ENCODE measurements at places on chromosomes 13 and 19.
A peak's percentile ranks its signal among the peaks of the same experiment; 100 is the strongest.

- no peak for DNase-seq
Measured at GRCh38 chr19:472005-472858, 11.4 kb upstream of the SHC2 start.

DNA sequence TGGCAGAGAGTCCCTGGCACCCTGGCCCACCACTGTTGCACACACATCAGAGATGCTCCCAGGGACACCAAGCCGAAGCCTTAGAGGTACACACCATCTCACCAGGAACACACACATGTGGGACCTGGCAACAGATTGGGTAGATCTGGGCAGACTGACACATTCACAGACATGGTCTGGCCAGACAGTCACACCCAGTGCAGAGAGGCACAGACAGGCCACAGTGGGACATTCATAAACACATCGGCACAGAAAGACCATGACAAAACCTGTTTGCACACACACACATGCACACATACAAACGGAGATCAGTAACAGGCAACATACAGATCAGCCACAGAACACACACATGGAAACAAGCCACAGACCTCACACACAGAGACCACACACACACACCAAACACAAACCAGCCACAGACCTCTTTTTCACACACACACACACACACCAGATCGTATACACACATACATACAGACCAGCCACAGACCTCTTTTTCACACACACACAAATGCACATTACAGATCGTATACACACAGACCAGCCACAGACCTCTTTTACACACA, 6.3 kb upstream of the JUNB start:
- peak; percentile 34 for DNase-seq

DNA sequence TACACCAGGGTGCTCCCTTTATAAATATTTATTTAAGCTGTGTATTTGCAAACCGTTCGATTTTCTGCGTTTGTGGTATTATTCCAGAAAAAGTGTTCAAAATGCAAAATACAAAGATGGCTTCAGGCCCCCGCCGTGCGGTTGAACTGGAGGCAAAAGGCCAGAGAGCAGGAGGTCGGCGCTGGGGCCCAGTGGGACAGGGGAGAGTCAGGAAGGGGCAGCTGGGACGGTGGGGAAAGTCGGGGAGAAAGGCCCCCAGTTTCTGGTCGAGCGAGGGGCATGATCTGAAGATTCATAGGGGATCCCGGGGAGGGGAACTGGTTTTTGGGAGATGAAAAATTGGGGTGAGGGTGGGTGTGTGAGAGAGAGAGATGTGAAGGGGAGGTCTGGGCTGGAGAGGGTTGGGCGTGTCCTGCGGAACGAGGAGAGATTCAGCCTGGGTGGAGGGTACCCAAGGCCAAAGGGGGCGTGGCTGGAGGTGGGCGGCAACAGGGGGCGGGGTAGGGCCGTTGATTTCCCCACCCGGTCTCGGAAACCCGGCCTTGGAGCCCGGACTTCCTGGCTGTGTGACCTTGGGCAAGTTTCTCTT, 678 bp downstream of the ISOC2 start:
- peak; percentile 55 for DNase-seq

DNA sequence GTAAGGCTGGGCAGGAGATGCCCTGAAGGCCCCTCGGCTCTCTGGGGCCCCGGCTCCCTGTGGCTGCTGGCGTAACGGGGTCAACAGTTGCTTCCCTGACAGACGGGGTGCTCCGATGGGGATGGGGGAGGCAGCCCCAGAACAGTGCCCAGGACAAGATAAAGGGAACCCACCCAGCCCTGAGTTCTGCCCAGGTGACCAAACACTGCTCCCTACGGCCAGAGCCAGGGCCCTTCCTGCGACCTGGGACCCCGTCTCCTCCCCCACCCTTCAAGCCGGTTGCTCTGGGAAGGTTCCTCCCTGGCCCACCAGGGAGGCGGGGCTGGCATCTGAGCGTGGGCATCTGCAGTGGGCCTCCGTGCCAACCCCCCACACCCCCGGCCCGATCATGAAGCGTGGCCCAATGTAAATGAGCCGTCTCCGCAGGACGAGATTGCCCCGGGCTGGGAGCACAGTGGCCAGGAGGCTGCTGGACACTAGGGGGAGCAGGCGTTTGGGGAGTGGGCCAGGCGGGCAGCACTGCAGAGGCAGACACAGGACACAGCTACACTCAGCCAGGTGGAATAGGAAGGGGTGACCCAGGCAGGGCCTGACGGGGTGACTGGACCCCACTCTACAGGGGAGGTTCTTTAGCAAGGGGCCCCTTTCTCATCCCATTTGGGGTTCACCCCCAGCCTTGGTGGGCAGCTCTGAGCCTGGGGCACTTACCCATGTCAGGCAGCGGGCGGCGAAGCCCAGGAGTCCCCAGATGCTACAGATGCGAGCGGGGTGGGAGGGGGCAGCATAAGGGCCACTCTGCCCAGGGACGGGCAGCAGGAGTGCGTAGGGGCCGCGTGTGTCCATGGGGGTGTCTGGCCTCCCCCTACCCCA, 1.2 kb upstream of the NKPD1 start:
- DNase-seq, result no peak

DNA sequence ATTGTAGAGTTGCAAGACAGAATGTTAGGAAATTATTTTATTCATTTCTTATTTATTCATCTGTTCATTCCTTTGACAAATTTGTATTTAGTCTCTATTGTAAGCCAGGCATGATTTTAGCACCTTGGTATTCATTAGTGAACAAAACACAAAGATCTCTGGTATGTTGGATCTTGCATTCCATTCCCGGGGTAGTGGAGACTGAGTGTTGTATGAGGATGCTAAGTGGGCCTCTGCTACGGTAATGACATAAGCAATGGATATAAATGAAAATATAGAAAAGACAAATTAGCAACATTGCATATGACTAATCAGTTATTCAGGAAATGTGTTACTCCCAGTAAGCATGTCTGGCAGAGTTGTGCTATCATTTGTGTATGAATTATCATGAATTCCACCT, 449.3 kb downstream of the PCDH17 start:
- no peak for DNase-seq

GRCh38 chr19:21328406-21328805, 804 bp downstream of the ZNF708 start:
- DNase-seq, result no peak

- peak; percentile 30 for DNase-seq
Measured at GRCh38 chr13:26037302-26037701, 14.5 kb downstream of the SHISA2 start.

GRCh38 chr13:93262729-93263345, 36.2 kb downstream of the GPC6 start:
- DNase-seq, result no peak

GRCh38 chr19:55508120-55508519, 19.9 kb downstream of the SSC5D start:
- DNase-seq, result no peak

DNA sequence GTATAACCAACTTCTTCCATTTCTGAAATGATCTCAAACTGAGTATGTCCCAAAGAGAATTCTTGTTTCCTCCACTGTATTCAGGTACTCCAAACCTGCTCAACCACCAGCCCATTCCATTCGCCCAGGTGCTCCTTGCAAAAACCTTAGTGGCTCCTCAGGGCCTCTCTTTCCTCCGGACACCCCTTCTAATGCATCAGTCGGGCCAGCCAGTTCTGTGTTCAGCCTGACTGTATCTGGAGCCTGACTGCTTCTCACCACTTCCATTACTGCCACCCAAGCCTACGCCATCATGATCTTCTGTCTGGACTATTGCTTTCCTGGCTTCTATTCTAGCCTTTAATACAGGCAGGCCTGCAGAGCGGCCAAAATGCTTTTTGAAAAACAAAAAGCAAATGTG, 1.5 kb downstream of the PHF11 start:
- DNase-seq, result no peak

All from substantia nigra (tissue), 51 donors.